AG09309 (cell line): ENCODE measurements at places on chromosomes 7 and 10.

DNA sequence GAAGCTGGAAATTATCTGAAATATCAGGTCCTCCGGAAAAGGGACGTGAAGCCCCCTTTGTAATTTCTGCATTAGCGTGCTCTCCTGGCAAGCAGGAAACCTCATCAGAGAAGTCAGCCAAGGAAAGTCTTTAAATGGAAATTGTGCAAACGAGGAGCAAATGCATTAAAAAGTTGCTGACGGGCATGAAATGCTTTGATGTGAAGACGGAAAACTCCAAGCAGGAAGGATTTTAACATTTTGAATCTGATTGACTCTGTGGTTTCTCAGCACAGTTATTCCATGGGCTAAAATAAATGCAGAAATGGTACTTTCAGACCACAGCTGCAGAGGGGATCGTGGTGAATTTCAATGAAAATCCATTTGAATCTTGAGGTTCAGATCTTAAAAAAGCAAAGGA lies 167.8 kb downstream of the AHR start:
- no peak for DNase-seq

DNA sequence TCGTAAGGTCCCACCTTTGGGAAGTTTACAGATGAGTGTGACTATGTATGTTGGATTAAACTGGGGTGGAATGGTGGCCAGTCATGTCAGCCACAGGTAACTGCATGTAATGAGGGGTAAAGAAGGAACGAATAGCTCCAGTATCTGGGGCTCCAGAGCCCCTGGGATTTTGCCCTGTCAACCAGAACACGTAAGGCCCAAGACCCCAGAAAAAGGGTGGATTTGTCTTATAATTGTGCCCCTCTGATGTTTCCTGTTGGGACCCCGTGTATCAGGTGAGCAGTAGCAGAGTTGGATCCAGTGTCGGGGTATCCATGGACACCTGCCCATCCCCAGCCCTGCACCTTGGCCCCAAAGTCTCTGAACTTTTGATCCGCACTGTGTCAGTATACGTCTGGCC lies 76.9 kb downstream of the ADARB2 start:
- DNase-seq: no peak

GRCh38 chr7:149009527-149009926 lies 18.8 kb downstream of the PDIA4 start:
- DNase-seq: no peak

DNA sequence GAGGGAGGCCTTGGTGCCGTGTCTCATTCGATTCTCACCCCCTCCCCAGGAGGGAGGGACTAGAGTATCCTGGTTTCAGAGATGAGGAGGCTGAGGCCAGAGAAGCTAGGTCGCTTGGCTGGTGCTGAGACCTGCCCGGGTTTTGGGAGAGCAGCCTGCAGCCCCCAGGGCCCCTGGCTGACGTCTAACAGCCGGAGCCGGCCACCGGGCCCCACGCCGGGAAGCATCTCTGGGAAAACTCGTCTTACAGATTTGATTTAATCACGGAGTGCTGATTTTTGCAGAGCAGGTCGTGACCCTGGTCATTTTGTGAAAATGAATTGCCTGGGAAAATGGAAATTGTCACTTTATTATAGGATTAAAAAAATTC lies 97.5 kb downstream of the MICALL2 start:
- no peak for DNase-seq

DNA sequence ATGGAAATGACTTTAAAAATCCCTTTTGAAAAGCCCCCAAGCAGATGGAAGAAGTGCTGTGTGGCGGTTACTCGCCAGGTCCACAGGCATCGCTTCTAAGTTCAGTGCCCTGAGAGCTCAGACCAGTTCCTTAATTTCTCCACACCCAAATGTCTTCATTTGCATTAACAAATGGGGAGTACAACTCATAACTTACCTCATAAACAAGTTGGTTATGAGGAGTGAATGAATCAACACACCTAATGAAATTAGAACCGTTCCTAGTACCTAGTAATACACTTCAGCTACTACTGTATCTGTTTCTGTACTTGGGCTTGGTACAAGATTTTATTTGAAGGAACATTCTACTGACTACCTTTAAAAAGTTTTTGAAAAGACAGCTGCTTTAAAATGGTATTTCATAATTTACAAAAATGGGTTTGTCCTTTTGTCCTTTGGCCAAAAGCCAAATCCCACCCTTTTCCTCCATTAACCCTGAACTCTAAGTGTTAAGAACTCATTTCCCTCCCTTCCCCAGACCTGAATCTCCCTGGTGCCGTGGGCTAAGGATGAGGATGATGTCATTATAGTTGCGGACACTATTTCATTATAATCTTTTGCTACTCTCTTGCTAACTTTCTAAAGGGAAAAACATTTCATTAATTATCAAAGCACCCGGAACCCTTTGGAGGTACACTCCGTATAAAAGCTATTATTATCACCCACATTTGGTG lies 221.5 kb upstream of the CELF2 start:
- no peak for DNase-seq

GRCh38 chr10:86366902-86367151 lies 232 bp upstream of the GRID1 start:
- DNase-seq: no peak

- no peak for DNase-seq
Measured at GRCh38 chr10:58578366-58578765, 65.7 kb downstream of the BICC1 start.

- DNase-seq: no peak
Measured at GRCh38 chr7:152967958-152968357, 208.4 kb downstream of the ACTR3B start.

DNA sequence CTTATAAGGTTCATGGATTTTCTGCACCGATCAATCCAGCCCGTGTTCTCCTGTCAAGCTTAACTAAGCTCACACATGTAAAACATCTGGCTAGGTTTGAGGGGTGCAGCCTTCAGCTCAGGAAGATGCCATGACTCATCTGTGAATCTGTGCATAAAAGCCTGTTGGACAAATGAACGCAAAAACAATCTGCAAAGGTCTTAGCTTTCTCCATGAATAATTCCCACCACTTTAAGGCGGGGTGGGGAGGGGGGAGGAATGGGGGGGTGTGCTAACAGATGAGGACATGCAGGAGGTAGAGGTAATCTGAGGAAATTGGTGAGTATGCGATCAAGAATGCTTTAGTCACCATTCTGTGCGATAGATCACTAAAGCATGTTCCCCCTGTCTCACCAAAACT lies 4.8 kb downstream of the DOCK4 start:
- no peak for DNase-seq

DNA sequence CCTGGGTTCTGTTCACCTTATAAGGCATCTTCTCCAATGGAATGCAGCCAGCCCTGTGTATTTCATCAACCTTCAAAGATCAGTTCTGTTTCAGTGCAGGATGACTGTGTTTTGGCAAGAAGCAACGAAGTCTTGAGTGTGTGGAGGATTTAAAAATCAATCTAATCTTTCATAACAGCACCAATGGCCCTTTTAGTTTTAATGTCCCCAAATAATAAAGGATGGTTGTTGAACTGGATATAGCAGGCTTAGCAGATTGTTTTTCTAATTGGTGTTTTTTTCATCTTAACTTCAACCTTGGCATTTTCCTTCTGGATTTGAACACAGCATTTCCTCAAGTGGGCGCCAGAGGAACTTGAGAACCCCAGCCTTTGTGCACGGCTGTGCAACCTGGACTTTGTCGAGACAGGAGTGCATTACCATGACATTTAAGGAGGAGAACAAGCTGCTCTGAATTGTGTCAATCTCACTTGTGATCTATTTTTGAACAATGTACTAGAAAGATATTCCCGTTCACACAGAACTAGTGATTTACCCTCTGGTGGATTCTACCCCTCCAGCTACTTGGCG lies 313.3 kb upstream of the AKR1E2 start:
- peak; percentile 17 for DNase-seq

DNA sequence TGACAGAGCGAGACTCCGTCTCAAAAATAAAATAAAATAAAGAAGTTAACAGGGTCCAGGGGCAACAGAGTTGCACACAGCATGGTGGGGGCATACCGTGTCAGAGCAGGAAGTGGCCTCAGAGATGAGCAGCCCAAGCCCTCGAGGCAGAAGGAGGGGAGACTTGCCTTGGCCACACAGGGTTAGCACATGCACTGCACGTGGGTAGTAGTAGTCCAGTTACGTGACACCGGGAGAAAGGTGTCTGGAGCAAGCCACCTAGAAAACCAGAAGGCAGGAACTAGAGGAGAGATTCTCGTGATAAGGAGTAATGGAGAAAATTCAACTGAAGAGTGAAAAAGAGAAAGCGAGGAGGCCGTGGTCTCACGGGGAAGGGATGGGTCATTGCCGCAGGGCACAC lies 9.8 kb upstream of the DENND2A start:
- no peak for DNase-seq

DNA sequence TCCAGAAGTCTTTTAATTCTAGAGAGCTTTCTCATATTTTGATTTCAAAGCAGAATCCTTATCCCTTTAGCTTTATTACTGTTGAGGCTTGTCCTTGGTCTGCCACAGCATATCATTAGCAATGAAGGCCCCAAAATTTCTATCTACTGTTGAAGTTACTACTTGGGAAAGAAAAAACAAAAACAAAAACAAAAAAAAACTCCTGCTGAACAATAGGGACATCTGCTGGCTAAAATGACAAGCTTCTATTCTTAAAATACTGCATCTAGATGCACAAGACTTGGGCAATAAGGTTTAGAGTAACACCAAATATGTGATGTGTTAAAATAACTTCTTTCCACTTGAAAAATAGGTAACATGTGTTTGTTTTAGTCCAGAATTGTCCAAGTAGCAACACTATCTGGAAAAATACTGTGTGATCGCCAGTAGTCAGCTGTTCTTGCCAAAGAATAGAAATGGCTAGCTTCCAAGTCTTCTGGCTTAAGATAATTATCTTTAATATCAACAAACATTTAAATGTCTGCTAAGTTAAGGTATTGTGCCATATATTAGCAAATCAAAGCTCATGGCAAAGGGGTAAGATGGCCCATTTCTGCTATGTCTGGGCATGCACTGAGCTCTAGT lies 3.8 kb upstream of the DMTF1 start:
- DNase-seq: no peak

- no peak for DNase-seq
Measured at GRCh38 chr7:26153823-26154783, 2.1 kb downstream of the NFE2L3 start.

- DNase-seq: no peak
Measured at GRCh38 chr10:6223981-6224380, 21.2 kb downstream of the PFKFB3 start.

DNA sequence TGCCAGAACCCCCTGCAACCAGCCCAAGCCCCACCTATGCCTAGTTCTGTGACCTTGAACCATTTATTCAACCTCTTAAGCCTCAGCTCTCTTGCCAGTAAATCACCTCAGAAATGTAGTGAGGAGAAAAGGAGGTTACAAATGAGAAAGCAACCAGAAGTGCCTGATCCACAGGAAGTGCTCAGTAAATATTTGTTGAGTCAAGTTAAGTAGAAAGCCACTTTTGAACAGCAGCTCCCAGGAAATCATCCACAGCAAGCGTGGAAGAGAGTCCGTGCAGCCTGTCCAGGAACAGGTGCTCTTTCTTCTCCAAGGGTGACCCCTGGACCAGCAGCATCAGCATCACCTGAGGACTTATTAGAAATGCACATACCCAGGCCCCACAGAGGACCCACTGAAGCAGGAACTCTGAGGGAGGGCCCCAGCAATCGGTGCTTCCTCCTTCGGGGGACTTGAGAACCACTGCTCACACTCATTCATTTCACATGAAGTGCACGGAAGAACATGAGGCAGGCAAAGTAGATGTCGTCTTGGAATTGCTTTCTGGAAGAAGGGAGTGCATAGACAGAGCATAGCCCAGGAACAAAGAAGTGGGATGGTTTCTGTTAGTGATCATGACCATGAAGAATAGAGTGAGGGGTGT lies 6.3 kb upstream of the C10orf71 start:
- no peak for DNase-seq

DNA sequence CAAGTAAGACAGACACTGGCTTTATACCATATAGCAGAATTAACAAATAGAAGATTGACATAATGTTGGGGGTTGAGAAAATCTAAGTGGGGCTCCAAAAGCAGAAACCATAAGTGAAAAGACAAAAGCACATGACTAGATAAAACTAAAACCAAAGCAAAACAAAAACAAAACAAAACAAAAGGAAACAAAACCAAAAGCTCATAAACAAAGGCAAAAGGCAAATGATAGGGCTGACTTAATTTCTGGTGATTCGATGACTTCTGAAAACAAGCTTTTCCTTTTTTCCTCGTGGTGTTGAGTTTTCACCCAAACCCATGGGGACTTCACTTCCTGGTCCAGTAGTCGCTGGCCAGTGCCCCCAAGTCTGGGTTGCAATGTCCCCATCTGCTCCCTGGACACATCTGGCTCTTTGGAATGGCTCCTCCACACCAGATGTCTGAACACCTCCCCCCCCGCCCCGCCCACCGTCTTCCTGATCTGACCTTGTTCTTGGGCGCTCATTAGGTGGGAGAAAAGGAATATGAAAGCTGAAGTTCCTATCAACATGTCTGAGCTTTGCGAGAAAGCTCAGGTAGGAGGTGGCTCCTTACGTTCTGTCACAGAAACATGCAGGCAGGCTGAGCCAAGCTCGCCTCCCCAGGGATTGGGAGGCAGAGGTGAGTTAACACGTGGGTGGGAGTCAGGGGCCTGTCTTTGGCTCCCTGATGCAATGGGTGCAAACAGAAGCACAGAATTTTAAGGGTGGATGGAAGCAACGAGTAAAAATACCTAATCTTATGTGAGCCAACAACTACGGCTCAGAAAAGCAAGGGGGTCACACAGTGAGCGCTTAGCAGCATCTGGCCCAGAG lies 121.0 kb downstream of the NEURL1 start:
- no peak for DNase-seq

GRCh38 chr10:78436222-78436573 lies 402.5 kb downstream of the RPS24 start:
- no peak for DNase-seq

DNA sequence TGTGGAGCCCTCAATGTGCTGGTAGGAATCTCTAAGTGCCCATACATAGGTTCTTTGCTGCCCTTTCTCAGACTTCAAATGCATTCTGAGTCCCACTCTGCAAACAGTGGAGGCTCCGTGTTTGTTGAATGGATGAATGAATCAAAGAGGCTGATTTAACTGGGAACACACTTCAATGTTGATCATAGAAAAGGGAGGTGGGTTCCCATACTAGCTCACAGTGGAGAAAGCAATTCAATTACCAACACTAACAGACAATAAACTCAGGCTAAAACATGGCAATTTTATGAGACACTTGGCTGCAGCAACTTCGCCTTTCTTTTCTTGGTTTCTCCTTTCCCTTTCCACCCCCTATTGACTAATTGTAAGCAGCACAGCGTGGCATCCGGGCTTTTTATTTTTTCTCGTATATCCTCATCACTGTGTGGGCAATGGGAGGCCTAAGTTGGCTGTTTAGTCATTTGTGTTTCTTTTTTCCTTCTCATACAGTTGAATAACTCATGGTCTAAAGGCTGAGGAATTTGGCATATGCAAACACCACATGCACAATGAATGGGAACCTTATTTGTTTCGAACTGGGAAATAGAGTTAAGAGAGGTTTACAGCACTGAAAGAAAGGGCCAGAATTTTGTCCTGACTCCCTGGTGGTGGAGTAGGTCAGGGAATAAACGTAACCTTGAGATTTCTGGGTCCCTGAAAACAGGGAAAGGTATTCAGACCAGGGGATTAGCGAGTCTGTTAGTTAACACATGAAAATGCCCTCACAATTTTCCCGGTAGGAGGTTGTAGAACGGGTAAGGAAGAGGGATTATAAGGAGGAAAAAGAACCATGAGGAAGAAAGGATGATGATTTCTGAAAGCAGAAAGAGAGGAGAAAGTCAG lies 858.5 kb downstream of the KCNMA1 start:
- peak; percentile 72 for DNase-seq

GRCh38 chr7:131533151-131533559 lies 23.3 kb downstream of the PODXL start:
- DNase-seq: no peak
